ENCODE measurements at places on chromosomes 5 and 9.

DNA sequence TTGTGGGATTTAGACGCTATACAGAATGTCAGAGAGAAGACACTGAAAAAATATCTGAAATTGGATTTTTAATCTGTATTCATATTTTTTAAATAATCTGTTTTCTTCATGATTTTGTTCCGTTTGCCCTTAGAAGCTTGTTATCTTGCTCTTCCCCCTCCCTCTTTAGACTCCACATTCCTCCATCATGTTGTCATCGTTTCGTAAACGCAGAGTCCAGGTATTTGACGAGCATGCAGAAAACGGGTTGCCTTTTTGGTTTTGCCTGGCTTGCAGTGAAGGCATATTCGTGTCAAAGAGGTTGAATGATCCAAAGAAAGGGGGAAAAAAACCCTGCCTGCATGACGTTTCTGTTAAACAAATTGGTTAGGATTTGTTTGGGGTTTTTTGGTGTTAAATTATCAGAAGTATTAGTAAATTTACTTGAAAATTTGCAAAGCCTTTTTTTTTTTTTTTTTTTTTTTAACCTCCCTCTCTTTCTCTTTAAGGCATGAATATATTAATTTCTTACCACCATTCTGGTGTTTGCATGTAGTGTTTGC is 2.9 kb downstream of the SPTAN1 start:
- DNase-seq: no peak

DNA sequence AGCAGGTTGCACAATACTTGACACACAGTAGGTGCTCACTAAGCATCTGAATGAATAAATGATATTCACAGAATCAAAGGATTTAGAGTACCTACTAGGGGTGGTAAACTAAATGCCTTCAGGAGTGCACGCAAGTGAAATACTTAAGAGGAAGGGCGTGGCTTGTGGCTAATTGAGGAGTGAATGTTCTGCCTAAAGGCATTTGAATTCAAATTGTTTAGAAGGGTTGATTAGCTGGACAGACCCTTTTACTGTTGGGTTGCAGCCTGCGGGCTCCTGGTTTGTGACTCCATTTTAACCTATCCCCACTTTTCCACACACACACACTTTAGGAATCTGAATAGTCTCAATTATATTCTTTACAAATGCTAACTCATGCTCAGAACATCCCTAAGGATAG is 63.1 kb downstream of the PPP2R2B start:
- DNase-seq: no peak

DNA sequence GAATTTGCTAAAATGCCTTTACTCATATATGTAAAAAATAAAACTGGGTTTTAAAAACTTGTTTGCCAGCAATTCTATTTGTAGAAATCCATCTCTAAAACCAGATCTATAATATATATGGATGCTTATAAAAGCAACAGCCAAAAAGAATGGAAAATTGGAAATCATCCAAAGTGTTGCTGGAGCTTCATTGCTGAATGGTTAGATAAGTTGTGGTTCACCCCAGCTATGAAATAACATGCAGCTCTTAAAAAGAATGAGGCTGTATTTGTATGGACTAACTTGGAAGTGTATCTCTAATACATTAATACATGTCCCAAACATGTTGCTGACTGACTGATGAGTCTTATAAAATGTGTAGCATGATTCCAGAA is 76.2 kb downstream of the STK10 start:
- DNase-seq: no peak

DNA sequence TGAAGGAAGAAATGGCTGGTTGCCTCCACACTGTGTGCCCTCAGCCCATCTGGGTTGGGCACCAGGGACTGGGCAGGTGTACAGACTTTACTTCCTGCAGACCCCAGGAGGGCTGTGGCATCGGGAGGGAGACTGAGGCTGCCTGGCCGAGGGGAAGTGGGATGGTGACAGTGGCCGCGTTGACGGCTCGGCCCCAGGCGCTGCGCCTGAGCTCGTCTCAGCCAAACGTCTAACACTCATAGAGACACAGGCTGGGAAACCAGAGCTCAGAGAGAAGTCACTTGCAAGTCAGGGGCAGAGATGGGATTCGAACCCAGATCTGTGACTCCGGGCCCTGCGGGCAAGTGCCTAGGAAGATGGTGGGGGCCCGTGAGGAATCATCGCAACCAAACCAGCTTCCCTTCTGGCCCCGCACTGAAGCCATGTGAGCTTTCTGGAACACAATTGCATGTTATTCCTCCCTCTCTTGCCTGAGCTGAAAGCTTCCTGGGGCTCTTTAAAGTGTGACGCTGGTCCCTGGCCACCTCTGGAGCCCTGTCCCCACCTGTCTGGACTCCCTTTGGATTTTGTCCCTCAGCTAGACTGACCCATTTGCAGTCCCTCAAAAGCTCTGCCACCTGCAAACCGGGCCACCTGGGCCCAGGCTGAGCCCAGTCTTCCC is 53.1 kb upstream of the FUBP3 start:
- no peak for DNase-seq

DNA sequence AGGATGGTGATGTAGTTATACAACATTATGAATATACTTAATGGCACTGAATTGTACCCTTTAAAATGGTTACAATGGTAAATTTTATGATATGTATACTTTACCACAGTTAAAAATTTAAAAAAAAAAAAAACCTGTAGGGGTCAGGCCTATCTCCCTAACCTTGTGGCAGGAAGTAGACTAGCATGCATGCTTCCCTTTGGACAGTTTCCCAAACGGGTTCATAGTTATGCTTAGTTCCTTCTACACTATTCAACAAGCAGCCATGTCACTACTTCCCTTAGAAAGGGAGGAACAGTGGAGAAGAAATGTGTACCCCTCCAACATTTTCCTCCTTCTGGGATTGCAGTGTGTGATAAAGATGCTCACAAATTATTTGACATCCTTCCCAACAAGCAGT is 32.5 kb downstream of the IDNK start:
- no peak for DNase-seq

DNA sequence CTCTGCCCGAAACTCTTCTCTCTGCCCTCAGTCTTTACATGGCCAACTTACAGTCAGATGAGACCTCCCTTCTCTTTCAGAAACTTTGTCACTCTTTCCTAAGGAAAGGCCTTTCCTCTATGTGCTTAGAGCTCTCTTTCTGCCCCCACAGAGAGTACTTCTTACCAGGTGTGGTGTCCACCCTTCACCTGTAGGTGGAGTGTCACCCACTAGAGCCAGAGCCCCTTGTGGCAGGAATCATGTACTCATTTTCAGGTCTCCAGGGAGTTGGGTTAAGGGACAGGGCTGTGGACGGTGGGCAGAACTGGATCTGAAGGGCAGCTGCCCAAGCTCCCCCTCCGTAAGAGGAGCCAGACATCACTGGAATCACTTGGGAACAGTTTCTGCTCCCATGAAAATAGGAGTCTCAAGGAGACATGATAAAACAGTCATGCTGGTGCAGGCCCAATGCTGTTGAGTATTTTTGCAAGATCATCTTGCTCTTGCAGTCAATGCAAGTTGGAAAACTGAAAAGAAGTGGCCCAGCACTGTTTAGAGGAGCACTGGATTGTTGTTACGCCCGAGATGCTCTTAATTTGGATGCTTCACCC is 436.7 kb downstream of the ZSWIM6 start:
- DNase-seq: no peak

All from stimulated activated CD4-positive, alpha-beta T cell treated with anti-CD3 and anti-CD28 coated beads, Interleukin-4, amount 100 ng/mL, for 4 hours (primary cell).